ENCODE measurements at places on chromosomes 5 and 9.

- peak; percentile 23 for DNase-seq
Measured at GRCh38 chr5:40842351-40842750, 1.2 kb downstream of the CARD6 start.

GRCh38 chr5:106766916-106767315 is 903.8 kb downstream of the EFNA5 start:
- DNase-seq = no peak

DNA sequence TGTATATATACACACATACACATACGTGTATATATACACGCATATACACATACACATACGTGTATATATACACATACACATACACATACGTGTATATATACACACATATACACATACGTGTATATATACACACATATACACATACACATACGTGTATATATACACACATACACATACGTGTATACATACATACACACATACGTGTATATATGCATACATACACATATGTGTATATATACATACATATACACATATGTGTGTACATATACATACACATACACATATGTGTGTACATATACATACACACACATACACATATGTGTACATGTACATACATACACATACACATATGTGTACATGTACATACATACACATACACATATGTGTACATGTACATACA is 82.6 kb downstream of the SYK start:
- DNase-seq = no peak

GRCh38 chr9:132055756-132056155 is 23.9 kb downstream of the MED27 start:
- DNase-seq = no peak

DNA sequence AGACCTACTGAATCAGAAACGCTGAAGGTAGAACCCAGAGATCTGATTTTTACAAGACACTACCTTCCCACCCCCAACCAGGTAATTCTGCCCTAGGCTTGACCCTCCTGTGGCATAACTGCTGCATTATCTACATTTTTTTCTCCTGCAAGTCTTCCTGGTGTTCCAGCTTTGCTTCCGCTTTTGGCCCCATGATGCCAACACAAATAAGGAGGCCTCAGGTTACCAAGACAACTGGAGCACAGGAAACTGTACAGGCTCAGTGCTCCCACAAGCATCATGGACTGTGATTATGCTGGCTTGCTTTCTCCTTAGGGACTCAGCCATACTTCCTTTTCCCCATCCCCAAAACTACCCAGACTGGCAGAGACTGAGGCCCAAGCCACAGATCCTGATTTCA is 6.6 kb upstream of the MSMP start:
- DNase-seq = no peak

DNA sequence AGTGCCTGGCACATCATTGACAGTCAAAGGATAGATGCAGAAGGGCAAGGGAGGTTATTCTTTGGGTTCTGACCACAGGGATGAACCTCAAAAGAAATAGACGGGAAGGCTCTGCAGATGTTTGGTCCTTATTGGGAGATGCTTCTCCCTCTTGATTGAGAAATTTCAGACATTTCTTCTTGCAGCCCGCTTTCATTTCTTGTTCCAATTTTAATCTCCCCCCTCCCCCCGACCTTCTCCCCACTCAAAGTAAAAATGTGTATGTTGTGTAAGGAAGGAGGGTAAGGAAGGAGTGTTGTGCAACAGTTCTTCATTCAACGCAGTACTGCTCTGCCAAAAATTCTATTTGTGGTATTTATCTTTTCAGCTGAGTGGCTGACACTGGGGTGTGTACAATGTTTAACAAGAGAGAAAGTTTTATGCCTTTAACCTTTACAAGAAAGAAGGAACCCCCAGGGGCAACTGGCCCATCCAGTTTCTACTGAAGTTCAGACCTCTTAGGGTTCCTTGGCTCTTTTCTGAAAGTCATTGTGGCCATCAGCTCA is 46.3 kb upstream of the TNFSF15 start:
- DNase-seq = peak; percentile 79

DNA sequence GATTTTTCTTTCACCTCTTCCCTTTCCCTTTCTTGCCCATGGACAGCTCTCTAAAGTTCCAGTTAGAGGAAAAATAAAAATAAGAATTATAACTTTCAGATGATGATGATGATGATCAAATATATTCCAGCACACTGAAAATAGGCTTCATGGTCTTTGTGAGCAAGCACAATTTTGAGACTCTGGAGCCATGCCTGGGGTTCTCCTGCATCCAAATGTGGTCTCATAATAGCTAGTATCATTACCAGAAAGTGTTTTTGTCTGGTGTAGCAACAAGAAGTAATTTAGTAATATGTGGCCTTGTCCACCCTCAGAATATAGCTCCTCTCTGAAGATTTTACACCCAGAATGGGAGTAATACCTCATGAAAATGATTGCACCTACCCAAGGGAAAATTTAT is 150.4 kb downstream of the SNCAIP start:
- DNase-seq = no peak

- DNase-seq = no peak
Measured at GRCh38 chr5:119879446-119879845, 250.1 kb downstream of the FAM170A start.

- no peak for DNase-seq
Measured at GRCh38 chr5:165863239-165863638, 2357.8 kb downstream of the MAT2B start.

- peak; percentile 76 for DNase-seq
Measured at GRCh38 chr9:129783516-129784361, 19.2 kb upstream of the TOR1B start.

Data from inflammatory macrophage treated with lipopolysaccharide for 4 hours (primary cell).